ENCODE measurements at places on chromosomes 4 and X.
A peak's percentile ranks its signal among the peaks of the same experiment; 100 is the strongest.

GRCh38 chrX:25175743-25176142 is 160.0 kb upstream of the ARX start:
- no peak for DNase-seq
- no peak overlapping the region for H3K4me3 ChIP-seq
- no peaks in the 10 kb centered on the region for H3K4me1 ChIP-seq
- peaks cover 21% of the 10 kb centered on the region for H3K27me3 ChIP-seq
- H3K36me3 ChIP-seq = no peaks in the 10 kb centered on the region

DNA sequence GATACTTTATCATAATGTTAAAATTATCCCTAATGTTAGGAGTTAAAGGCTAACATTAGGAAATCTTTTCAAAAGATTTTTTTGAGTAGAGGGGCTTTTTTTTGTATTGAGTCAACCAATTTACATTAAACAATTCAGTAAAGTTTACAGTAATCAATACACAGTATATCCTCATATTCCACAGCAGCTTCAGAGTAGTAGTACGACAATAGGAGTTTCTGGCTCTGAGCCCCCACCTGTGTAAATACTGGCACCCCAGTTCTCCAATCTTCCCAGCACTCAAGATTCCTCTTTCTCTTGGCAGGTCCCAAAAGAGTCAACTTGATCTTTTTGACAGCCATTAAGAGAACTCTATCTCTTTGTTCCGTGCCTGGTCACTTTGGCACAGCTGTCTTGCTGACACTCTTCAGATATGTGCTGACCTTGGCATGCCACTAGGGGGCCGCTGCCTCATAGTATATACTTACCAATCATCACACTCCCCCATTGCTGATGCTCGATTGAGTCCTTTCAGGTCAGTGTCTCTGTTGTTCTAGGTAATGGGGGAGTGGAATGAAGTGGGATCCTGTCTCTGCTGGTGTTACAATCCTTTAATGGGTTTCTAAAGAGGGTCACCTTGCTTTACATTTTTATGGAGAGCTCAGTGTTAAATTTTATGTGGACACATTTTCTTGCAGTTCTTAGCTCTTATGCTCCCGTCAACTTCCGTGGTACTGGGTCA is 19.5 kb upstream of the CCNI start:
- DNase-seq = peak; percentile 79
- H3K36me3 ChIP-seq = no peaks in the 10 kb centered on the region
- H3K4me1 ChIP-seq = peaks cover 2% of the 10 kb centered on the region
- no peaks in the 10 kb centered on the region for H3K27me3 ChIP-seq

GRCh38 chr4:122873821-122874593 is 47.4 kb downstream of the FGF2 start:
- no peaks in the 10 kb centered on the region for H3K4me1 ChIP-seq
- no peaks in the 10 kb centered on the region for H3K27me3 ChIP-seq
- no peak overlapping the region for H3K27ac ChIP-seq
- DNase-seq = no peak
- H3K36me3 ChIP-seq = peaks cover 3% of the 10 kb centered on the region
- no peak overlapping the region for H3K4me3 ChIP-seq

GRCh38 chr4:177275999-177276398 is 33.7 kb upstream of the NEIL3 start:
- no peaks in the 10 kb centered on the region for H3K27me3 ChIP-seq
- H3K4me1 ChIP-seq = no peaks in the 10 kb centered on the region
- H3K27ac ChIP-seq = no peak overlapping the region
- no peaks in the 10 kb centered on the region for H3K36me3 ChIP-seq

DNA sequence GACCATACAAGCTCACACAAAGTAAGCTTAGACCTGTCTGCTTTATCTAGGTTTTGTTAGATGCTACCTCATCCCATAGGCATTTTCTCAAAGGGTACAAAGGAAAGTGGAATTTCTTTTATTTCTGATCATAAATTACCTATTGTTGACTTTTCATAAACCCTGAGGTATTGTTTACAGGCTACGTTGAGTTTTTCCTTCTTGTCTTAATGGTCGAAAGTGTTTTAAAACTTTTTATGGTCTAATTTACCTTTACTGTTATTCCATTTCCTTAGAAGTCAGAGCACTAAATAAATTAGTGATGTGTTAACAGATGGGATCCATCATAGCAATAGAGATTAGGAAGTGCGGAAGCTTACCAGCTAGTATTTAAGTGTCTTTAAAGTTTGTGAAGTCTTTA is 159.2 kb upstream of the GABRA2 start:
- H3K4me3 ChIP-seq = no peak overlapping the region
- no peaks in the 10 kb centered on the region for H3K27me3 ChIP-seq
- H3K36me3 ChIP-seq = no peaks in the 10 kb centered on the region
- DNase-seq = no peak

- H3K27me3 ChIP-seq = no peaks in the 10 kb centered on the region
- DNase-seq = no peak
- H3K36me3 ChIP-seq = no peaks in the 10 kb centered on the region
Measured at GRCh38 chr4:36178484-36178883, 65.8 kb downstream of the ARAP2 start.

All from muscle of leg (tissue), 16 donors.